ENCODE measurements at places on chromosomes 4 and X.

DNA sequence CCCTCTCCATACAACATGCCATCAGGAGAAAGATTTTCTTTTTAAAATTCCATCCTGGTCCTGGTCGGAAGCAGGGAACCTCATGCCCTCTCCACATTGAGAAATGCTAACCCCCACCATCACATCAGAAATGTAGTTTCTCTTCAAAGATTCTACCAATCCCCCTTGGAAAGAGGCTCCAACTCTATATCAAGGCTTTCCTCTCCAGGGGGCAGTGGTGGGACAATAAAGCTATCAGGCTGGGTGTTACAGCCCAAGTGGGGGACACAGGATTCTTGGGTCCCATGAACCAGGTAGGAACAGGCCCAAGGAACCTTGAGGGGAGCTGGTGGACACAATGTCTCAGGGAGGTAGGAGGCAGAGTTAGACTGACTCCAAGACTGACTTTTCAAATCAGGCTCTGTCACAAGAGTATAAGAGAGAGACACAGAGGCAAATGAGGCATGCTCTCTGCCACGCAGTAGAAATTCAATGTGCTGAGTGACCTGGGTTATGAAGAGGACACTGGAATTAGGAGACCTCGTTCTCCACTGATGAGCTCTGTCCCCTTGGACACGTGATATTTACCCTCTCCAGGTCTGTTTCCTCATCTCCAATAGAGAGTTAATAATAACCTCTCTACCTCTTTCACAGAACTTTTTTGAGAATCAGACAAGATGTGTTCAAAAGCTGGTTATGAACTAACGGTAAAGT lies 4.5 kb downstream of the GJB1 start:
- DNase-seq = no peak

GRCh38 chrX:151228935-151229334 lies 52.6 kb downstream of the GPR50 start:
- DNase-seq = no peak

DNA sequence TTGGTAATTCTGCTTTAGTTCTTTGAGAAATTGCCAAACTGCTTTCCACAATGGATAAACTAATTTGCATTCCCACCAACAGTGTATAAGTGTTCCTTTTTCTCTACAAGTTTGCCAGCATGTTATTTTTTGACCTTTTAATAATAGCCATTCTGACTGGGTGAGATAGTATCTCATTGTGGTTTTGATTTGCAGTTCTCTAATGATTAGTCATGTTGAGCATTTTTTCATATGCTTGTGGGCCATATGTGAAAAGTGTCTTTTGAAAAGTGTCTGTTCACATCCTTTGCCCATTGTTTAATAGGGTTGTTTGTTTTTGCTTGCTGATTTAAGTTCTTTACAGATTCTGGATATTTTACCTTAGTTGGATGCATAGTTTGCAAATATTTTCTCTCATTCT lies 25.9 kb downstream of the ENPEP start:
- DNase-seq = no peak

GRCh38 chrX:40845331-40845911 lies 110.1 kb upstream of the MED14 start:
- no peak for DNase-seq

- no peak for DNase-seq
Measured at GRCh38 chrX:108307132-108308085, 130.8 kb downstream of the COL4A6 start.

GRCh38 chrX:148682206-148682605 lies 181.8 kb downstream of the AFF2 start:
- DNase-seq = no peak
